NCI-H1092 (cell line): ENCODE measurements at places on chromosomes 13 and 19.

DNA sequence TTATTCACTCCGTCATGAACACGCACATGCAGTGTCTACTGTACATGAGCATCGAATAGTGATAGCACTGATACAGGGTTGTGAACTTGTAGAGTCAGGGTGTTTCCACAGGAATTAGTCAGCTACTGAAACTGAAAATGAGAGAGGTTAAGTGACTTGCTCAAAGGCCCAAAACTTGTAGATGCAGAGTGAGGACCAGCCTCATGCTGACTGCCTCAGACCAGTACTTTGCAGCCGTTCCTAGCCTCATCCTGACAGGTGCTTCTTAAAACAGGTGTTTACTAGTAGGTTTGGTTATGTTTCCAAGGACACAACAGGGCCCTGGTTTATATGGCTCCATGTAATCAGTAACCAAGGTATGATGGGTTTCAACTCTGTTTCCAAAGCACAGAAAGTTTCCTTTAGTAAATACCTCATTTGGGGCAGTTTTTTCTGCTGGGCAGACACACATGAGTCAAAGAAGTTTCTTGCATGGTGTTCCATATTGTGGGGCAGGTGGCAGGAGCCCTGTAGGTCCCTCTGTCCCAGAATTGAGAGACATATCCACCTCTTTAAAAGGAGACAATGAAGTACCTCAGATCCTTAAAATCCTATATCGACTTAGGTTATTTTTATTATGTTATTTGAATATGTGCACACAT lies 16.0 kb downstream of the FGF9 start:
- DNase-seq, result no peak

DNA sequence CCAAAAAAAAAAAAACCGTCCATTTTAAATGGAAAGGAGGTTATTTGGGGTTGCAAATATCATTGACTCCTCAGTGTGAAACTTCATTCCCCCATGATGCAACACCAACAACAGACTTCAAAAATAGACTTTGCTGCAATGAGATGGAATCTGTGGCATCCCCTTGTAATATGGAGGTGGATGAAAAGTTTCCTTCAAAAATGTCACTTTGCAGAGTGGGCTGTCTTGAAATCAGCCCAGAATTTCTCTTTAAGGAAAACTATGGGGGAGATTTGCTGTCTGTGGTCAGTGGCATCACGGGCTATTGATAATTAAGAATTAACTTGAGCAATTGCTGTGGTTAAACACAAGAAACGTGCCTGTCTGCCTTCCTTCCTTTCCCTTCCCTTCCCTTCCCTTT lies 1.5 kb downstream of the GPR18 start:
- DNase-seq, result no peak

DNA sequence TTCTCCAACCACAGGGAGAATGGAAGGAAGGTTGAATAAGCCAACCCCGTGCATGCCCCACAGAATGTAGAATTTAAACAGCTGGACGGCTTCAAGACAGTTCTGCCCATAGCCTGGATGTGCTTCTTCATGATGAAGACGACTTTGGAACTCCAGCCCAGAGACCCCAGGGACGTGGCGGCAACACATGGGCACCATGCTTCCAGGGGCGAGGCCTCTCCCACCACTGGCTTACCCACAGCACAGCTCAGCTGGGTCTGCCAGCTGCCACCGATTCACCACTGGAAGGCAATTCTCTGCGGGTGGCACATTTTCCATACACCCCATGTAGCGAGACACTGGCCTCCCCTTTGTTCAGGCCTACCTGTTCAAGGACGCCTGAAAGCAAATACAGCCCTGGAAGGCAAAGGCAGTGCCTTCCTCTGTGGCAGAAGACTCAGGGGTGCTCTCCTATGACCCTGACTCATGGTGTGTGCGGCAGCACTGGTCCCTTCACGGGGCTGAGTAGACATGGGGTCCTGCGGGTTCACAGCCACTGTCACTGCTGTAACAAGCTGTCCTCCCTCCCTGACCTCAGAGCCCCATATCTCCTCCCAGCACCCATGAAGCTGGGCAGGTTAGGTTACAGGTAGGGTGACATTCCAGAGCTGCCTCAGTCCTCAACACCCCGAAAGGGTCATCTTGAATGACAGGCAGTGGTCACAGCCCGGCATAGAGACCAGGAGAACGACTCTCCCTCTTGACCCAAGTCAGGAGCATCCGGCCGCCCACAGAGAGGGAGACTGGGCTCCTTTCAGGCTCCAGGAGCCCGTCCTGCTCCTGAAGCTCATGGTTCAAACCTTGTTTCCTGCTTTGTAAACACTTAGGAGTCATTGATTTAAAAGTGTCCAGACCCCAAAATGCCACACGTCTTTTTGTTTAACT lies 72.7 kb downstream of the SPACA7 start:
- no peak for DNase-seq

DNA sequence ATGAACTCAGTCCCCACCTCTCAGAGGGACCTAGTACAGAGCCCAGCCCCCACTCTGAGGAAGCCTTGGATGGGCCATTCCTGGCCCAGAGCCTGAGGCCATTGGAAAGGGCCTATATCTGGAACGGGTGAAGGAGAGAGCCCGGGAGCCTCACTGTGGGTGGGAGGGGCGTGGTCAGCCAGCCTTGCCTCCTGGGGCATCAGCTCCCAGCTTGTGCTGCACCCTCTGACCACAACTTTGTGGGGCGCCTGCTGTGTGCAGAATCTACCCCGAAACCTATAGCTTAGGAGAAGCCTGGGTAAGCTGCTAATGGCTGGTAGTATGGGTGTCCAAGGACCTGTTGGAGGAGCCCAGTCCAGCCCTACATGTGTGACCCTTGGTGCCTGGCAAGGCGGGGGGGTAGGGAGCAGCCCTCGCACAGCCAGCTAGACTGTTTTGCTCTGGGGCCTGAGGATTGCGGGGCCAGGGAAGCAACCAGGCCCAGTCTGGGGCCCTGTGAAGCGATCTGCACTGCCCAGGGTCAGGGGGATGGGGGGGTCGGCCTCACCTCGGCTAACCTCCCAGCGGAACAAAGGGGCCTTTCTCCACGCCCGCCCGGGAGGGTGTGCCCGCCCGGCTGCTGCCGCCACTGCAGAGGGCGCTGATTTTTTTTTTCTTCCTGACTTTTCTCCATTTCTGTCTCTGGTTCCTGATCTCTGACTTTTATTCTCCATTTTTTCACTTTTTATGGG lies 42.3 kb downstream of the LYL1 start:
- DNase-seq, result no peak

GRCh38 chr19:48543121-48543710 lies 8.8 kb upstream of the SULT2B1 start:
- DNase-seq, result no peak

- no peak for DNase-seq
Measured at GRCh38 chr19:45311621-45312020, 11.1 kb downstream of the CKM start.

GRCh38 chr13:99344610-99345208 lies 37.5 kb upstream of the GPR183 start:
- no peak for DNase-seq

GRCh38 chr13:36543671-36544070 lies 111.4 kb downstream of the CCNA1 start:
- peak; percentile 43 for DNase-seq

DNA sequence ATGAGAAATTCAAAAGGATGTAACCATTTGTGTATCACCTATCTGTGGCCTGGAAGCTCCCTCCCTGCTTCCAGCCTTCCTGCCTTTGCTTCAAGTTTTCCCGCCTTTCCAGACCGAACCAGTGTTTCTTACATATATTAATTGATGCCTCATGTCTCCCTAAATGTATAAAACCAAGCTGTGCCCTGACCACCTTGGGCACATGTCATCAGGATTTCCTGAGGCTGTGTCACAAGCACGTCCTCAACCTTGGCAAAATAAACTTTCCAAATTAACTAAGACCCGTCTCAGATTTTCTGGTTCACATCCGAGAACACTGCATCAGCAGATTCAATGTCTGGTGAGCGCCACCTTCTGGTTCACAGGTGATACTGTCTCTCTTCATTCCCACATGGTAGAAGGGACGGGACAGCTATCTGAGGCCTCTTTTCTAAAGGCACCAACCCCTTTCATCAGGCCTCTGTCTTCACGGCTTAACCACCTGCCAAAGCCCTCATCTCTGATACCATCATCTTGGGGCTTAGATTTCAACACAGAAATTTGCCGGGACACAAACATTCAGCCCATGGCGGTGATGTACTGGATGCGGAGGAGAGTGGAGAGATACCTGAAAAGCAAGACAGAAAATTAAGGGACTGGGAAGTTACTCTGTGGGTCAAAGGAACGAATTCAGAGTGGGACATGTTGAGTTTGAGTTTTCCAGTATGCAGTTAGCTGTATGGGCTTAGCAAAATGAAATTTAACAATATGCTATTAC lies 58.7 kb upstream of the PABPC3 start:
- DNase-seq, result peak; percentile 47

- no peak for DNase-seq
Measured at GRCh38 chr19:46602392-46603194, 1.5 kb downstream of the CALM3 start.

DNA sequence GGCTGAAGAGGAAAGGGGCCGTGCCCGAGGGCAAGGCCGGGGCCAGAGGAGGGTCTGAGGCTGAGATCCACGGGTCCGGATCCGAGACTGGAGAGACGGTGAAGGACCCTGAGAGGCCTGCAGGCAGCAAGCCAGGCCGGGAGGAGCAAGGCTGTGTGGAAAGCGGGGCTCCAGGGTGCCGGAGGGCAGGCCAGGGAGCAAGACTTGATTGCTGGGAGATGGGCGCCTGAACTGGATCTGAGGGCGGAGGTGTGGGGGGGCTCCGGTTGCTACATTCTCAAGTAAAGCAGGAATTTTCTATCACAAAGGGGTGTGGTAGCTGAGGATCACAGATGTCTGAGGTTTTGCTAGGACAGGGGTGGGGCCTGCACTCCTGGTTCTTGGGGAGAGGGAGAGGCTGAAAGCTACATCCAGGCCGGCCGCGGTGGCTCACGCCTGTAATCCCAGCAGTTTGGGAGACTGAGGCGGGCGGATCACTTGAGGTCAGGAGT lies 3.8 kb downstream of the MAMSTR start:
- no peak for DNase-seq

- DNase-seq, result no peak
Measured at GRCh38 chr13:108987517-108987916, 358.1 kb downstream of the MYO16 start.

DNA sequence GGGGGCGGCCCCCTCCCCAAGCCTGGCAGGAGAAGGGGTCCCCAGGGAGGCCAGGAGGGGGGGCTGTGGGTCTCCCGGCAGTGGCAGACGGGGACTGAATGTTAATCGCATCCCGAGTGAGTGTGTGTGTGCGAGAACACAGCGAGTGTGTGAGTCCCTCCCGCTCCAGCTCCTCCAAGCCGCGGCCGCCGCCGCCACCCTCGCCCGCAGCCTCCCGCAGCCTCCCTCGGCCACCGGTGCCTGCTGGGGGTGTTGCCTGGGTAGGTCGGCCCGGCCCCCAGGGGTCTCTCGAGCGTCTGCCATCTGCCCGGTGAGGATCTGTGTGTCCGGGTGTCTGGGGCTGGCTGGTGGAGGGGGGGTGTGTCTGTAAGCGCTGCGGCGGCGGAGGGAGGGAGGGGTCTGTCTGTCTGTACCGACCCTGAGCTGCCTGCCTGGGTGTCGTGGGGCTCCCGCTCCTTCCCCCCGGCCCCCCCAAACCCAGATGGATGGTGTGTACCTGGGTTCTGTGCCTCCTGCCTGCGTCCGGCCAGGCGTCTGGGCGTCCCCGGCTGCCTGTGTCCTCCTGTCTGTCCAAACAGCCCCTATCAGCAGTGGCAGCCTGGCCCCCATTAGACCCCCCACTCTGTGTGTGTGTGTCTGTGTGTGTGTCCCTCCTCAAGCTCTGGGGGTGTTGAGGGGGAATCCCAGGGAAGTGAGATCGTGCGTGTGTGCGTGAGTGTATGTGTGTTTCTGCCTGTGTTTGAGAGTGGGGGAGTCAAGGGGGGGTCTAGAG lies at the start of gene GRIN2D:
TSS of gene GRIN2D (plus strand) at position 110 of the 772 bp plus-strand sequence. CDS start 4,725 bp downstream, outside the sequence.
- no peak for DNase-seq

DNA sequence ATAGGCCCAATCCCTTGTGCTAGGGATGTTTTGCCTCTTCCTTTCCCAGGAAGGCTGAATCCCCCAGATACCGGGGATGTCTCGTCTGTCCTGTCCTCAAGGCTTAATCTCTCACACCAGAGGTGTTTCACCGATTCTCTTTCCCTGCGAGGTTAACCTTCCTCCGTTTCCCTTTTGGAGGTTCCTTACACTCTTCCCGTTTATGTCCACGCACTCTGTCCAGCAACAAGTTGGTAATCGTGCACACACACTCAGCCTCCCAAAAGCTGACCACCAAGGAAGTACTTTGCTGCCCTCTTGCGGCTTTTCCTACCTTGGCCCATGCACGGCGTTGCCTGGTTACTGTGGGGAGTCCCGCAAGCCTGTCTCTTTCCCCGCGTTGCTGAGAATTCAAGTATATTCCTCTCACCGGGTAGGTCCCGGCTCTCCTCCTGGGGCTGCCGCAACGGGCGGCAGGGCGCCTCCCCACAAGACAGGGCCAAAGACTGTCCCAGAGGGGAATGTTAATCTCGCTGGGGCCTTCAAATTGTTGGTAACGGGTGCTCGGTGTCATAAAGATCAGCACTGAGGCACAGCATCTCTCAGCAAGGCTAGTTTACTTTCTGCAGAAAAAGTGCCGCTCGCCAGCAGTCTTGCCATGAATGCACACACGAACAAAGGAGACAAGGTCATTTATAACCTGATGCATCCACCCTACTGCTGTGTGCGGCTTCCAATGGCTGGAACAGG lies 36.7 kb upstream of the CD177 start:
- no peak for DNase-seq

- DNase-seq, result peak; percentile 62
Measured at GRCh38 chr19:4295972-4296771, 6.0 kb downstream of the TMIGD2 start.

- peak; percentile 47 for DNase-seq
Measured at GRCh38 chr13:62512194-62513141, 1096.8 kb upstream of the PCDH20 start.

DNA sequence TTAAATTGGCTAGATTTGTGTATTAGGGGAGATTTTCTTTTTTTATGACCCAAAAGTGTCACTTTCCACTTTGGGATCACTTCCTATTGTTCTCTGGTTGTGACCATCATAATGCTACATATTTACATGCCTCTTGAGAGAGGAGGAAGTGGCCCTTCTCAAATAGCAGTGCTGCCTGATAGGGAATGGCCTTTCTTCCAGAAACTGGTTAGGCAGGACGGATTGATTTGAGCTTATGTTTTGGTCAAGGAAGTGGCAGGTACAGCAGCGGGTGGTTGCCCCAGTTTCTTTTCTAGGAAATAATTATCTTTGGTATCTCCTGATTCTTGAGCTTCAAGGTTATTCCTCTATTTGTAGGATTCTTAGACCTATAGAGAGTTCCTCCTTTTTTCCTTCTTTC lies 21.9 kb upstream of the WTIP start:
- DNase-seq, result no peak
